Lower lobe of right lung (tissue), 2 donors: ENCODE measurements at places on chromosomes 7 and 10. TPM values are rescaled to one million over a fixed set of nuclear protein-coding genes. Genes with fewer than 3 reads are reported as not detected.

The SLC13A1 gene
- not detected for total RNA-seq

The SEMA4G gene
- 5.1 TPM for total RNA-seq

The EVX1 gene
- not detected for total RNA-seq

The SLC37A3 gene
- total RNA-seq: 31.1 TPM

- no peak overlapping the region for H3K27ac ChIP-seq
- H3K4me1 ChIP-seq: peaks cover 68% of the 10 kb centered on the region
- no peak for DNase-seq
- H3K36me3 ChIP-seq: no peaks in the 10 kb centered on the region
- no peaks in the 10 kb centered on the region for H3K27me3 ChIP-seq
- no peak overlapping the region for H3K4me3 ChIP-seq
Observed at GRCh38 chr7:137954614-137955013, 47.3 kb downstream of the CREB3L2 start.

DNA sequence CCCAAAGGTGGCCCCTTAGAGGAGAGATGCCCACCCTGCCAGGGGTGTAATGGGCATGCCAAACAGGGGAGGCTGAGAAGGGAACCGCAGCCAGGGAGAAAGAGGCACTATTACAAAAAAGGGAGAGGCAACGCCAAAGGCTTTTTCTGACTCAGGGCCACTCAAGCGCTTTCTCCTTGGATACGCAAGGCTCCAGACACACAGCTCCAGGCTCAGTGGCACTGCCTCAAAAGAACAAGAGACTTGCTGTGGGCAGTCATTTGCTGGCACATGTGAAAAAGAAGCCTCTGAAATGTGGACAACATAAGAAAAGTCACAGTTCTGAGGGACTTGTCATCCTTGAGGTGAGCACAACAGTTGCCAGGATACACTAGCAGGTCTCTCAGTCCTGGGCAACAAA is 128.4 kb downstream of the DGKI start:
- H3K36me3 ChIP-seq: no peaks in the 10 kb centered on the region
- no peak for DNase-seq
- no peak overlapping the region for H3K4me3 ChIP-seq
- no peaks in the 10 kb centered on the region for H3K4me1 ChIP-seq
- H3K27ac ChIP-seq: no peak overlapping the region

GRCh38 chr10:109939315-109939961 is 16.1 kb upstream of the XPNPEP1 start:
- no peak overlapping the region for H3K4me3 ChIP-seq
- no peak for DNase-seq
- H3K36me3 ChIP-seq: no peaks in the 10 kb centered on the region
- H3K27ac ChIP-seq: no peak overlapping the region

DNA sequence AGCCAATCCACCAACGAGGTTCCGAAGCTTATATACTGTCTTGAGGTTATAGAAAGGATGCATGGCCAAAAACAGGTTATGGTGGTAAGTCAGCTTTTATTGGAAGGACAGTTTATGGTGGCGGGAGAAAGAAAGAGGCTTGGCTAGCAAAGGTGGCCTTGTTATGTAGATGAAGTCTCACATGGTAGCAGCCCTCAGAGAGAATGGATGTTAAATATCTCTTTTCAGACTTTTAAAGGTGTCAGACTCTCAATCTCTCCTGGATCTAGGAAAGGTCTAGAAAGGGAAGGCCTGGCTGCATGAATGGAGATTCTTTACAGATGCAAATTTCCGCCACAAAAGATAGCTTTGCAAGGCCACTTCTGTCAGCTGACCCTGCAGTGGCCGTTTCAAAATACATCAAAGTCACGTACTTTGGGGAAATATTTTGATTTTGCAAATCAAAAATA is 333.8 kb downstream of the GALNT17 start:
- no peaks in the 10 kb centered on the region for H3K27me3 ChIP-seq
- DNase-seq: no peak
- no peak overlapping the region for H3K4me3 ChIP-seq
- no peaks in the 10 kb centered on the region for H3K36me3 ChIP-seq
